ENCODE measurements at places on chromosomes 2 and 18.

- DNase-seq, result no peak
Observed at GRCh38 chr18:8703092-8703709, 2.2 kb upstream of the MTCL1 start.

DNA sequence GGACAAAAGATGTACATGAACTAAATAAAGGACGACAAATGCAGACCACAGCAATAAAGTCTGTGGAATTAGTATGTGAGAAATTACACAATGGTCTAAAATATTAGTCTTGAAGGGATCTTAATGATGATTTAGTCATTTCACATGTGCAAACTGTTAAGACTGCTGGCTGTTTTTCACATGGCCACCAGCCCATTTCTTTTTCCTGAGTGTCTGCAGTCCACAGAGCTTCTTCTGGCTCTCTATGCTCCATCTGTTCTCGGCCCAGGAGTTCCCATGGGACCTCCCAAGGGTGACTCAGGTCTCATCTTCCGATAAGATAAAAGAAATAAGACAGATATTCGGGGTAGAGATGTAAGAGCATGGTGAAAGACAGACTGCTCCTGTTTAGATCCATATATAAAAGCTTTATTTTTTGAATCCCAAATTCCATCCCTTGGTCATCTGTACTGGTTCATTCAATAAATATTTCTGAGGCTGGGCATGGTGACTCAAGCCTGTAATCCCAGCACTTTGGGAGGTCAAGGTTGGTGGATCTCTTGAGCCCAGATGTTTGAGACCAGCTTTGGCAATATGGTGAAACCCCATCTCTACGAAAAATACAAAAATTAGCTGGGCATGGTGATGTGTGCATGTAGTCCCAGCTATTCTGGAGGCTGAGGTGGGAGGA lies 20.1 kb downstream of the IL1RL1 start:
- no peak for DNase-seq

- no peak for DNase-seq
Observed at GRCh38 chr2:184598002-184598315, 370 bp upstream of the ZNF804A start.

- no peak for DNase-seq
Observed at GRCh38 chr2:223853425-223853837, 16.0 kb upstream of the AP1S3 start.

GRCh38 chr2:201987426-201987825 lies 46.2 kb upstream of the FZD7 start:
- no peak for DNase-seq

GRCh38 chr2:140701726-140702125 lies 1429.1 kb downstream of the LRP1B start:
- no peak for DNase-seq

DNA sequence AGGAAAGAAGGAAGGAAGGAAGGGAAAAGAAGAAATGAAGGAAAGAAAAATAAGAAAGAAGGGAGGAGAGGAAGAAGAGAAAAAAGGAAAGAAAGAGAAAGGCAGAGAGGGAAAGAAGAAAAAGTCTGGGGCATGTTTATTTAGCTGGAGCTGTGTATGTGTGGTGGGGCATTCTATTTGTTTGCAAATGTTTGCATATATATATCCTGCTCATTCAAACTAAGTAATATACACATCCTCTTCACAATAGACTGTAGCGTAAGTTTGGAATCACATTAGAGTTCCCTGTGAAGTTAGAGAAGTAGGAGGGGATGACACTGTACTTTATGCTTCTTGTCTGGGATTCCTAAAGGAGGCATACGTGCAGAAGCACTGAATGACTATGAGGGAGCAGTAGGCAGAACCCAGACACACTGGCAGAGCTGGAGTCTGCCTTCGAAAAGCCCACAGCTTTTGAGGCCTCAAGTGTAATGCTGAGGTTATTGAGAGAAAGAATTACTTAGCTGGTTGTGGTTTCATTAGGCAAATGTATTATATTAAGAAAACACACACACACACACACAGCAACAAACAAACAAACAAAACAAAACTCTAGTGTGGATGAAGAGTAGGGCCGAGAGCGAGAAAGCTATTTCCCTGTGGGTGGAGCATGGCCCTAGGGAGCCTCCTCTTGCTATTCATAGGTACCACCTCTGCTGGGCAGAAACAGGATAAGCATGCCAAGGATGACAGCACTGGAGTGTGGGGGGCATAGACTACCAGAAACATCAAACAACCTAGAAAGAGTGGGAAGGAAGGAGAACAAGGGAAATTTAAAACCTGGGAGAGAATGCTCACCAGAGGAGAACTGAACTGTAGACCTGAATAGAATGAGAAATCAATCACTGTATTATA lies 905.1 kb upstream of the NXPH2 start:
- DNase-seq, result no peak

DNA sequence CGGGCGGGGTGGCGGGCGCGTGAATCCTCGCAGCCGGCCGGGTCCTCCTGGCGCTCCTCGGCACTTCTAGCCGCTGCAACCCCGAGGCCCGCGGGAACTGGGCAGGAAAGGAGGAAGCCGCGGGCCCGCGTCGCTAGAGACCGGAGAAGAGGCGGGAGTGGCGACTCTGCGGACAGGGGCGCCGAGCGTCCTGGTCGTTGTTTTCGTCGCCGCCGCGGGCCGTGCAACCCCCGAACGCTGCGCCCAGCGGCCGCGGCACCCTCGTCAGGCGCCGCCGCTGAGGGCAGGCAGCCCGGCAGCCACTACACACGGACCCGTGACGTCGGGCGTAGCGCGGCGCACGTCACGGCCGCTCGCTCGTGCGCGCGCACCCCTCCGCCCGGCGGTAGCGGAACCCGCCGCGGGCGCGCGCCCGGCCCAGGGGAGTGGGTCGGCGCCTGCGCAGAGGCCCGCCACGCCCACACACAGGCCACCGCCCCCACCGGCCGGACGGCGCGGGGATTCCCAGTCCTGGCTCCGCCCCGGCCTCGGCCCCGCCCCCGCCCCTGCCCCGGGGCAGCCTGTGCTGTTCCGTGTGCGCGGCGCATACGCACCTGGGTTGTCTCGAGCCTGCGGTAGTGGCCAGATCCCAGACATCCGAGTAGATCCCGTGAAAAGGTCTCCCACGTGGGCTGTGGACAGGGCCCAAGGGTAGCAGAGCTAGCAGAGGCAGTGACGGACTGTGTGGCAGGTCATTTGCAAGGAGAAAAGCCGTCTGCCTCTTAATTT lies at the start of gene MAP3K2:
TSS of gene MAP3K2 (minus strand) at position 321 of the 768 bp plus-strand sequence. CDS start 44,846 bp downstream, outside the sequence.
- peak; percentile 99 for DNase-seq

- no peak for DNase-seq
Observed at GRCh38 chr2:60565472-60565871, 12.0 kb upstream of the BCL11A start.

GRCh38 chr2:62404913-62405312 lies 101.1 kb downstream of the TMEM17 start:
- DNase-seq, result no peak

GRCh38 chr2:19120181-19120580 lies 238.2 kb downstream of the OSR1 start:
- no peak for DNase-seq

DNA sequence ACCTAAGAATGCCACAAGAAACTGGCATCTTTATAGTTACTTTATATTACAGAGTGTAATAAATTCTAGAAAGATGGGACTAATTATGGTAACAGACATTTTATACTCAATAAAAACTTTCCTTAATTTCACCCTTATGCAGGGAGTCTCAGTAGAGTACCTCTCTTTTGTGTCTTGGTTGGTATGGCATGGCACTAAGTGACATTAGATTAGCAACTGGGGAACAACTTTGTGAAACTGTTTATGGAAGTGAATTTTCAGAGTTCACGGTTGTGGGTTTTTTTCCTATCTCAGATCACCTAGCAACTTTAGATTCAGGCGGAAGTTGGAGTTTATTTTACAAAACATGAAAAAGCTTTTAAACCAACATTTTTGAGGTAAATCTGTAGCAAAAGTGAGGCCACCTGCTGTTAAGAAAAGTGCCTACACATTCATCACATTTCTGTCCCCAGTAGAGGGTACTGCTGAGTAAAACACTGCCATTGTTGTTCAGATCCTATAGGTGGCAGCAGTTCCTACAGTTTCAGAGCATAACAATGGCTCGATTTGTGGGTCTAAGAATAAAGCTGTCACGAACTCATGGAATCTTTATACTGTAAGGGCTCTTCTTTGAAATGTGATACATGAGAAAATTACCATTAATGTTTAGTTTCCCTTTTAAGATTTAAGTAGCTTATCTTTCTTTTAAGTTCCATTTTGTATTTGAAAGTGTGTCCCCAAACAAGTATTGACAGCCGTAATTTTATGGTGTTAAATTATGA lies 117.6 kb downstream of the CAMKMT start:
- peak; percentile 23 for DNase-seq

DNA sequence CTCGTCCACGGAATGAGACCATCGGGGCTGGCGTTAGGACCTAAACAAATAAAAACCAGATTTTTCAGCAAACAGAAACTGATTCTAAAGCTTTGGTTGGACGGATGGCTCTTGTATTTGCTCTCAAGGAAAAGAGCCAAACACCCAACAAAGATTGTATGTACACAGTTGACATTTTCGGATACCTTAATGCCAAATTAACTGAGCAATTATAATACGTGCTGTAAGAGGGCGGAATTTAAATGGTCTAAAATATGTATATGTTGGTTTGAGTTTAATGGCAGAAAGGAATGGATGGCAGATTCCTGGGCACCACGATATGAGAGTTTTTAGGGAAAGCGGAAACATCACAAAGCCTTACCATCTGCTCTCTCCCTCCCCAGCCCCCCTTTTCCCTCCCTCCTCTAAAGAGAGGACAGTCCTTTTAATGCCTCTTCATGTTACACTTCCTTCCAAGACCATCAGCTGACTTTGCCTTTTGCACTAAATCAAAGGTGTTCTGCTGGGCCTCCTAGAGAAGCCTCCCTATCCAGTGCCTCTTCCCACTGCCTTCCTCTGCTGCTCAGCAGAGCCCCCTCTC lies 33.3 kb downstream of the STAT1 start:
- DNase-seq, result no peak

DNA sequence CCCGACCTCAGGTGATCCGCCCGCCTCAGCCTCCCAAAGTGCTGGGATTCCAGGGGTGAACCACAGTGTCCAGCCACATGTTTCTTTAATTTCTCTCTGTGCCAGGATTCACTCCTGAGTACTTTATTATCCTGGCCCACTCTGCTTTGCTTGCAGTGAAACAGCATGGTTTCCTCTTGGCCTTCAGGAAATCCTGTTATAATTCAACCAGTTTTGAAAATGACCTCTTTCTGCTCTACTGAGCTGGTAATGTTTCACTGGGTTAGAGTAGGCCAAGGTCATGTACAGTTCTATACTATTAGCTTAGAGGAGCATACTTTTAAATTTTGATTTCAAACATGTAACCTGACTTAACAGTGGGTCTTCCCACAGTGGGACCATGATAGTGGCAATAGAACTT lies 90.6 kb upstream of the PELI1 start:
- DNase-seq, result no peak

GRCh38 chr2:214311931-214312749 lies 98.7 kb upstream of the VWC2L start:
- DNase-seq, result no peak

DNA sequence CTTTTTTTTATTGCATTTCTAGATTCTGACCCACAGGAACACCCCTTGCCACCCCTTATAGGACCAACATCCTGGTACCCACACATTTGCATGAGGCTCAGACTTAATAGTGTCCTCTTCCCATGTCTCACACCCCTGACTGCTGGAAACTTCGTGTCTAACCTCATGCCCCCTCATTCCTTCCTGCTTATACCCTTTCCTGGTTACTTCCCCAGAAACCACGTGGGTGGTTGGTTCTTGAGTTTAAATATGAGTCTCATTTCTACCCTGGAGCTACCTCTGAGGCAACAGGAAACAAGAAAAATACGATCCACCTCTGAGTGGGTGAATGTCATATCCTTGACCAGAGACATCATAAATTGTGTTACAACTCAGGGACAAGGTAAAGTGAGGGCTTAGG lies 1.6 kb downstream of the TNP1 start:
- DNase-seq, result peak; percentile 12

DNA sequence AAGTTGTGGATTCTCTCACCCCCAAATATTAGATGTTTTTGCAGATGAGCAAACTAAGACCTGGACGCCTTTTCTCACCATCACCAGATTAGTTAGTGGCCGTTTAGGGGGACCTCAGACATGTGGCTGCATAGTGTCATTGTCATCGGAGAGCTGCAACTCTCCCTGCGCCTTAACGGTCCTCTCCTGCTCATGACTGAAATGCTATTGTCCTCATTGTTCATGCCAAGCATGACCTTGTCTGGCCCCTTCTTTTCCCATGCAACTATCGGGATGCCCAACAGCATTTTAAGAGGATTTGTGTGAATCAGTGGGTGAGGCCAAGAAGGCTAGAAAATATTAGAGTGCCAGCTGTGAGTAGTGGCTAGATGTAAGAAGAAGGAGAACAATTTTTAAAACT lies 174.2 kb downstream of the SOCS6 start:
- DNase-seq, result no peak

DNA sequence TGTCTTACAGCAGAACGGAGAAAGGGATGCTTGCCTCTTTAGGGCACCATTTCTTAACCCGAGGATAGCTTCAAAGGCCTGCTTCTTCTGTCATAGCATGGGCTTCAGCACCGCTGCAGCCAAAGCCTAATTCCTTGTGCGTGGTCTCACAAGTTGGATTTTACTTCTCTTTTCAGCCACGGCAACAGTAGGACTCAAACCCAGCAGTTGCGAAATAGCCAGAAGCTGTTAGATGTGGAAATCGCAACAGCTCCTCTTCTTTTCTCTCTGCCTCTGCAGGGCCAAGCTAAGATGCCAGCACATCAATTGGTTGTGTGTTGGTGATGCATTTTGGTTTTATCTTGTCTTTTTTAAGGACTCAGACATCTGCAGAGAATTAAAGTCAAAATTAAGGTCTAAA lies 3.1 kb downstream of the NRXN1 start:
- DNase-seq, result no peak

DNA sequence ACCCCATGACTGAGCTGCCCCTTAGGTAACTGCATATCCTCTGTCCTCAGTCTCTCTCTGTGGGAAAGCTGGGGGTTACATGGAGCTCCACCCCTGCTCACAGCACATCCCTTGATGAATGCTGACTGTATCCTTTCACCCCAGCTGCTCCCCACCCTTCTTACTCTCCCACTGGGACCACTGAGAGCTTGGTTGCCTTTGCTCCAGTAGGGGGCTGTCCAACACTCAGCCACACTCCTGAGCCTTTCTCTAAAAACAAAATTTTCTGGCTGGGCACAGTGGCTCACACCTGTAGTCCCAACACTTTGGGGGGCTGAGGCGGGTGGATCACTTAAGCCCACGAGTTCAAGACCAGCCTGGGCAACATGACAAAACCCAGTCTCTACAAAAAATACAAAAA lies 89.2 kb upstream of the MSH2 start:
- DNase-seq, result no peak

DNA sequence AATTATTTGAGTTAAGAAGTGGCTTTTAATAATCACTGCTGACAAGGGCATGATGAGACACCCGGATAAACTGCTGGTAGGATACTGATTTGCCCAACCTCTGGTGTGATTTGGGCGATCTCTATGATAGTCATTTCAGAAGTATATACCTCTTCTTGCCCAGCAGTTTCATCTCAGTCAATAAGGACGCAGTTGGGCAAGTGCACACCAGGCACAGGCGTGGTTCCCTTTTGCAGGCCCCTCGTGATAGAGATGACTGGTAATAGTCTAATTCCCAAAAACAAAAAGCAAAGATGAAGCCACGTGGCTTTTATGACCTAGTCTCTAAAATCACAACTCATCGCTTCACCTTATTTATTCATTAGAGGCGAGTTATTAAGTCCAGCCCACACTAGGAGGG lies 246.4 kb downstream of the PRKCE start:
- no peak for DNase-seq

Measured in stimulated activated CD4-positive, alpha-beta T cell treated with anti-CD3 and anti-CD28 coated beads, Interleukin-4, amount 100 ng/mL, for 4 hours (primary cell).